ENCODE measurements at places on chromosomes 6 and 20.

- peak; percentile 70 for DNase-seq
Measured at GRCh38 chr6:6972456-6972855, 135.3 kb upstream of the RREB1 start.

GRCh38 chr6:113331021-113331420, 526.1 kb upstream of the MARCKS start:
- DNase-seq, result no peak

GRCh38 chr6:166419286-166419685, 36.5 kb upstream of the MPC1 start:
- peak; percentile 72 for DNase-seq

DNA sequence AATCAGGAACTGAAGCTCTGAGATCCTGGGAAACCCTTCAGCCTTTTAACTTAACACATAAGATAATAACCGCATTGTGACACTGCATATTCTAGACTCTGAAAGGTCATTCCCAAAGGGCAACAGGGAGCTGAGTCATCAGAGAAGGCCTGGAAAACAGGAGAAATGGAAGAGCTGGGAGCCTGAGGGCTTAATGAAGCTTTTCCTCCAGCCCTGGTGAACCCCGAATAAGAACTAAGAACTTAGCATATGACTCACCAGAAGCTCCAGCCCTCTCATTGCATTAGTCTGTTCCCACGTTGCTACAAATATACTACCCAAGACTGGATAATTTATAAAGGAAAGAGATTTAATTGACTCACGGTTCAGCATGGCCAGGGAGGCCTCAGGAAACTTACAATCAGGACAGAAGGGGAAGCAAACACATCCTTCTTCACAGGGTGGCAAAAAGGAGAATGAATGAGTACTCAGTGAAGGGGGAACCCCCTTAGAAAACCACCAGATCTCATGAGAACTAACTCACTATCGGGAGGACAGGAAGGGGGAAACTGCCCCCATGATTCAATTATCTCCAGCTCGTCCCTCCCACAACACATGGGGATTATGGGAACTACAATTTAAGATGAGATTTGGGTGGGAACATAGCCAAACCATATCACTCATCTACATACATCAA, 648.5 kb downstream of the TFAP2A start:
- DNase-seq, result peak; percentile 85

DNA sequence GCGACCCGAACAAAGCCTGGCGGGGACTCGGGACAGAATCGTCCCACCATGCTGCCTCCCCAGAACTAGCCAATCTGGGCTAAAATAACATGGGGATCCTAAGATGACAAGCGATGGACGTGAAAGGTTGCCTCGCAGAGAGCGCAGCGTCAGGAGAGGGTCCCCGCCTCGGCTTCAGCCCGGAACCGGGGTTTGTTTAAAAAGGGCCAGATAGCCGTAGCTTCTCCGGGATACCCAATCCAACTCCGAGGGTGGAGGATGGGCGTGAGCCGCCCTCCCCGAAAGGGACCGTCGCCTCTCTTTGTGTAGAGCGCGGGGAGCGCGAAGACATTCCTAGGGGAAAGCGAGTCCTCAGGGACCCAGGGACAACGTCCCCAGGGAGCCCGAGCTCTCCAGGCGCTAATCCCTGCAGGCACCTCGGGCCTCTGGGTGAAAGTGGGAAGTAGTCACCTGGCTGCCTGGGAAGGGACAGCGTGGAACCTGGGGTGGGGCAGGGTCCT, 643 bp downstream of the CD24 start:
- DNase-seq, result peak; percentile 20
